ENCODE measurements at places on chromosomes 6 and 20.

DNA sequence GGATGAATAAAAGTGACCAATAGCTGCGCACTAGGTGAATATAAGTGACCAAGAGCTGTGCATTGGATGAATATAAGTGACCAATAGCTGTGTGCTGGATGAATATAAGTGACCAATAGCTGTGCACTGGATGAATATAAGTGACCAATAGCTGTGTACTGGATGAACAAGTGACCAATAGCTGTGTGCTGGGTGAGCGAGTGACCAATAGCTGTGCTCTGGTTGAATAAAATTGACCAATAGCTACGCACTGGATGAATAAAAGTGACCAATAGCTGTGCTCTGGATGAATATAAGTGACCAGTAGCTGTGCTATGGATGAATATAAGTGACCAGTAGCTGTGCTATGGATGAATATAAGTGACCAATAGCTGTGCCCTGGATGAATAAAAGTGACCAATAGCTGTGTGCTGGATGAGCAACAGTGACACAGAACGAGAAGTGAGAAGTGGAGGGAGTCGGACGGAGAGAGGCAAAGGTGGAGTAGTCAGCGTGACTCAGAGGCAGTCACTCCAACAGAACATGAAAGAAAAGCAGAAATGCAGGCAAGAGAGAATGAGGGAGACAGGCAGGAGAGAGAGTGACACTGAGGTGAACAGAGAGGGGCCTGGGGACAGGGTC lies 38.5 kb downstream of the RBM38 start:
- peaks cover 12% of the 10 kb centered on the region for H3K4me1 ChIP-seq
- no peak overlapping the region for H3K27ac ChIP-seq
- H3K27me3 ChIP-seq: no peaks in the 10 kb centered on the region
- DNase-seq: no peak
- no peaks in the 10 kb centered on the region for H3K36me3 ChIP-seq

- no peak overlapping the region for H3K4me3 ChIP-seq
- H3K27me3 ChIP-seq: no peaks in the 10 kb centered on the region
- H3K27ac ChIP-seq: no peak overlapping the region
- no peak for DNase-seq
These were observed 42.6 kb upstream of the HMGN3 start for GRCh38 chr6:79277109-79277508.

GRCh38 chr6:168282985-168283685 lies 36.4 kb downstream of the DACT2 start:
- no peak for DNase-seq
- peaks cover under 1% of the 10 kb centered on the region for H3K4me1 ChIP-seq
- peaks cover 3% of the 10 kb centered on the region for H3K36me3 ChIP-seq
- peaks cover 30% of the 10 kb centered on the region for H3K27me3 ChIP-seq
- H3K27ac ChIP-seq: no peak overlapping the region

DNA sequence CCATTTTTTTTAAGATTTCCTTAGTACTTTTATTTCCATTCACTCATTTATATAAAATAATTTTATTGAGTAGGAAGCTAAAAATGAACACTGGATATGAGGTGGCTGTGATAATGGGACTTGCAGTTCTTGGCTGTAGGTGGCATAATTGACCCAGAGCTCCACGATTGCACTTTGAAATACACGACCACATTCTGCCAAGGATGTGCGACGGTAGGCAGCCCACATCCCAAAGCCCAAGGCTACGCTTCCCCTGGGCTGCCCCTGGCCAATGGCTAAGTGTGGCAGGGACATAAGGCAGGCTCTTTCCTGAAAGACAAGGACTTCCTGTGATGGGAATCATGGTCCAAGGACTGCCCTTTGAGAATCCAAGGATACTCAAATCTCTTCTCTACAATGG lies 43.7 kb upstream of the ADTRP start:
- no peaks in the 10 kb centered on the region for H3K4me1 ChIP-seq
- H3K27ac ChIP-seq: no peak overlapping the region
- no peak for DNase-seq

- no peaks in the 10 kb centered on the region for H3K27me3 ChIP-seq
- no peak for DNase-seq
- peaks cover 15% of the 10 kb centered on the region for H3K4me1 ChIP-seq
- no peaks in the 10 kb centered on the region for H3K36me3 ChIP-seq
- H3K27ac ChIP-seq: peak overlapping the region; percentile 20
- H3K4me3 ChIP-seq: no peak overlapping the region
These were observed 101.5 kb downstream of the SGK1 start for GRCh38 chr6:134216301-134217010.

DNA sequence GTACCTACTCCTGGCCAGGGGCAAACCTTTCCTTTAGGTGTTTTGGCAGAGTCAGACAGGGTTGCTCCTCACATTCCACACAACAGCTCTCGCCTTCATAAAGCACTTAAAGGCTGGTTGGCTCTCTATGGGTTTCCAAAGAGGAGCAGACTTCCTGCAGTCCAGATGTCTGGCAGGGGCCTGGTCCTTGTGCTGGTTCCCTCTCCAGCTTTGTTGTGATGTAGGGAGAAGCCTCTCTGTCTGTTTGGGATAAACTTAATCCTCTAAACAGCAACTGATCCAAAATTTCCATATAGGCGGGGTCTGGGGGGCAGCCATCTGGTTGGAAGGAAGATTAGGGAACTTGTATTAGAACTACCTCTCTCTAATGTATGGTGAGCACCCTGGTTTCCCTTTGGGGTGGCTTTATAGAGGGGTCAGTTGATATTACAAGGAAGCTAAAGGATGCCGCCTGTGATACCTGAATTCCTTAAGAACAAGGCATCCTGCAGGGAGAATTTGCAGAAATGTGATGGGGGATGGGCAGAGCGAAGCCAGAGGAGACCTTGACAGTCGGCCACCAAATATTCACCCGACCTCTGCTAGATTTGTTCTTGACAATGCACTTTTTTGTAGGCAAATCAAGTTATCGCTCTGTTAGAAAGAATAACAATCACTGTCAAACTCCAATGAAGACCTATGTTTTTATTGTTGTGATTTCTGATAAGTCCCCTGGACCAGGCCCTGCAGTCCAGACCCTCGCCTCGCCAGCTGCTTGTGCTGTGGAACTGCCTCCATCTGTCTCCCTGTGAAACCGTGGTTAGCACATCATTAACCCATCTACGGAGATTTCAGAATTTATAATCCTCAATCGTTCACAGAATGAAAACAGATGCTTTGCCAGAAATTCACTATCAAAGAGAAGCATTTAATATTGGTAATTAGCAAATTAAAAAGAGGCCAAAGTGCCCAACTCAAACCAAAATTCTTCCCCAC lies 94.0 kb upstream of the RALGAPA2 start:
- DNase-seq: no peak
- no peak overlapping the region for H3K27ac ChIP-seq
- H3K27me3 ChIP-seq: peaks cover 24% of the 10 kb centered on the region
- H3K36me3 ChIP-seq: no peaks in the 10 kb centered on the region

- peaks cover 54% of the 10 kb centered on the region for H3K27me3 ChIP-seq
- H3K4me3 ChIP-seq: no peak overlapping the region
- peaks cover 22% of the 10 kb centered on the region for H3K4me1 ChIP-seq
- H3K27ac ChIP-seq: no peak overlapping the region
These were observed 6.3 kb downstream of the SMOC2 start for GRCh38 chr6:168447282-168447681.

DNA sequence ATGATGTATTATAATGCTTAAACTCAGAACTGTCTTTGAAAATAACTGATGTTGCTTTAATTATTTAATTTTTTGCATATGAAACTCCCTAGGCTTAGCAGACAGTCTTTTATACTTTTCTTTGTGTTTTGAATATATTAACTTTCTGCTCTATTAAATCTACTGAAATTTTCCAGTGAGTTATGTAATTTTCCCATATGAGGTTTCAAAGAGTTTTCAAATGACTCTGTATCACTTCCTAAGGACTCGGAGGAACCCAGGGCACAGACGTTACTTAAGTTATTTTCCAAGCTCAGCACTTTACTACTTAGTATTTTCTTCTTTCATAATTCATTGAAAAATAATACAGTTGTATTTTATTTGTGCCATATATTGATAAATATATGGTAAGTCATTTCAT lies 122.6 kb downstream of the HS3ST5 start:
- no peaks in the 10 kb centered on the region for H3K4me1 ChIP-seq
- no peak overlapping the region for H3K27ac ChIP-seq
- peaks cover 7% of the 10 kb centered on the region for H3K36me3 ChIP-seq
- no peak for DNase-seq
- H3K27me3 ChIP-seq: no peaks in the 10 kb centered on the region
- H3K4me3 ChIP-seq: no peak overlapping the region

DNA sequence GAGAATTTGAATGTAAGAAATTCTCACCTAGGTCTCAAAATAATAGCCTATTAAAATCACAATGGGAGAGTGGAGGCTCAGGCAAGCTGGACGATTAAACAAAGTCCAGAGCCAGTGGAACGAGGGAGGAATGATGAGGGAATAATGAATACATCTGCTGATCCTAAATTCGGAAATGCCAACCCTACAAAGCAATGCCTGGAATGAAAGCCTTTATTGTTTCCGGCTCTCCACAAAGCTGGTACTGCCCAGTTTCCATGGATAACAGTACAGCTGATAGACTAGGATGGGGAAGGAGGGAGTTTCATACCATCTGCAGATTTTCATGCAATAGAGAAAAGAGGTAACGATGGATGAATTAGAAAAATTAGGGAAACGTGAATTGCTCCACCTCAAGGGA lies 356.1 kb downstream of the CBLN4 start:
- no peak for DNase-seq

GRCh38 chr20:19554666-19555065 lies 203.4 kb upstream of the RIN2 start:
- peaks cover 4% of the 10 kb centered on the region for H3K36me3 ChIP-seq
- no peaks in the 10 kb centered on the region for H3K27me3 ChIP-seq
- peaks cover 12% of the 10 kb centered on the region for H3K4me1 ChIP-seq
- DNase-seq: no peak

- no peak overlapping the region for H3K27ac ChIP-seq
- no peaks in the 10 kb centered on the region for H3K36me3 ChIP-seq
- peaks cover 26% of the 10 kb centered on the region for H3K27me3 ChIP-seq
These were observed 54.9 kb upstream of the PDE10A start for GRCh38 chr6:165717732-165718465.

DNA sequence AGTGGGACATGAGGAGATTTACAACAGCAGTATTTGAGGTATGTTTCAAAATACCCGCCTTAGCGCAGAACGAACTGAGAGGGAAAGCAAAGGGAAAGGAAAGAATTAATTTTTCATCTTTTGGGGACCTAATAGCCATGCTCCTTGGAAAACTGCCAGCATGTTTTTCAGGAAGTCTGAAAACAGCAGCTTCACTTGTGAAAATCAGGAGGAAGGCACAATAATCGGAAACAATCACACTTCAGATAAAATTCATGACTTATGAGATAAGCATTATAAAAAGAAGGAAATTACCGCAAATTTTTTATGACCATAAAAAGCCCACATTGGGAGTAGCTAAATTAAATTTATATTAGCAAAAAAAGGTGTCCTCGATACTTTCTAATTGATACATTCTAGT lies 541.1 kb downstream of the HAO1 start:
- DNase-seq: no peak
- H3K36me3 ChIP-seq: no peaks in the 10 kb centered on the region
- H3K4me1 ChIP-seq: no peaks in the 10 kb centered on the region
- no peak overlapping the region for H3K27ac ChIP-seq

GRCh38 chr6:4133941-4134838 lies 1.2 kb downstream of the ECI2 start:
- DNase-seq: no peak
- peak overlapping the region; percentile 88 for H3K27ac ChIP-seq
- peak overlapping the region; percentile 96 for H3K4me3 ChIP-seq
- peaks cover 8% of the 10 kb centered on the region for H3K27me3 ChIP-seq
- peaks cover 20% of the 10 kb centered on the region for H3K4me1 ChIP-seq
- peaks cover 30% of the 10 kb centered on the region for H3K36me3 ChIP-seq

DNA sequence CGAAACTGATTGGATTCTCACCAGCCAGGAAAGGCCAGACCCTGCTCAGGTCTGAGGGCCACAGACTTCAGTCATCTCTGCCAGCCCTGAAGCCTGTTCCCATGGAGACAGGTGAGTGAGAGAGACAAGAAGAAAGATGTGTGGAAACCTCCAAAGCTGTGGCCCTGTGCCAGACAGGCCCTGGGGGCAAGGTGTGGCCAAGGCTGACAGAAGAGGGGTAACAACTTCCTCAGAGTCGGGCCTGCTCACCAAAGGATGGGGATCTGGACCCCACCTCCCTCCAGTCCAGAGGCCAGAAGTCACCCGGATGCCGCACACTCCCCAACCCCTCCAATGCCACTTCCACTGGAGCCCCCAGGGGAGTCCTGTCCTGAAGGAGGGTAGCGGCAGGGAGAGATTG lies 73.6 kb downstream of the MDGA1 start:
- H3K27me3 ChIP-seq: peaks cover 41% of the 10 kb centered on the region
- no peaks in the 10 kb centered on the region for H3K36me3 ChIP-seq
- DNase-seq: no peak
- H3K4me3 ChIP-seq: no peak overlapping the region

DNA sequence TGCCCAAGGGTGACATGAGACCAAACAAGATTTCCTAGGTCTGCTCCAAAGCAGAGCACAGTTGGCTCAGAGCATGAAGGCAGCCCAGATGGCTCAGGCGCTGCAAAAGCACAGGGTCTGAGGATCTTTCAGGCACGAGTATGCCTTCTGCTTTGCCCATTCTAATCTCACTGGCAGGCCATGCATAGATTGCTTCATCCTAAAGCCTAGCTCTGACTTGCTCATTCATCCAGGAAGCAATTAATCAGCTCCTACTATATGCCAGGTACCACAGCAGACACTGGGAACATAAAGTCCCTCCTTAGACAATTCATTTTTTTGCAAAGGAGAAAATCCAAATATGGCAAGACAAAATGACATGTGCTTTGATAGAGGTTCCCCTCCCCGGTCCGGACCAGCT lies 31.2 kb downstream of the GPLD1 start:
- no peak overlapping the region for H3K4me3 ChIP-seq
- H3K27me3 ChIP-seq: no peaks in the 10 kb centered on the region
- H3K36me3 ChIP-seq: peaks cover 3% of the 10 kb centered on the region
- no peak overlapping the region for H3K27ac ChIP-seq
- no peaks in the 10 kb centered on the region for H3K4me1 ChIP-seq

- H3K4me3 ChIP-seq: no peak overlapping the region
- peaks cover 17% of the 10 kb centered on the region for H3K4me1 ChIP-seq
- H3K36me3 ChIP-seq: no peaks in the 10 kb centered on the region
- H3K27ac ChIP-seq: no peak overlapping the region
- DNase-seq: no peak
- H3K27me3 ChIP-seq: no peaks in the 10 kb centered on the region
These were observed 234.2 kb upstream of the CITED2 start for GRCh38 chr6:139608466-139609261.

GRCh38 chr6:34906826-34907225 lies 17.8 kb downstream of the ANKS1A start:
- no peak for DNase-seq
- no peak overlapping the region for H3K27ac ChIP-seq

DNA sequence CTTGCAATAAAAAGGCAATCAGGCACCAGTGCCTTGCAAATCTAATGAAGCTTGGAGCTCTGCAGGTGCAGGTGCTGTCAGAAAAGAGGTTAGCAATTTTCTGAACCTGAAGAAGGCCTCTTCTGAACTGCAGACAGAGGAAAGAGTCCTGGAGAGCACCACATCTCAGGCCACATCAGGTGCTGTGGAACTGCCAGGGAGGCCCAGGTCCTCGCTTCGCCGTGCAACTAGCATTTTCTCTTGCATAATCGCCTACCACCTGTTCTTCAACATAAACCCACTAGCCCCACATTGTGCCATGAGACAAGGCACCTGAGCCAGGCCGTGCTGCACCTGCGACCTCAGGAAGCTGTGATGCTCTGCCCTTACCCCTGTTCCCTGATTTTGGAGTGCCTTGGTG lies 187.6 kb downstream of the DTNBP1 start:
- no peak for DNase-seq
- H3K4me1 ChIP-seq: peaks cover 39% of the 10 kb centered on the region
- H3K4me3 ChIP-seq: no peak overlapping the region
- H3K36me3 ChIP-seq: peaks cover 42% of the 10 kb centered on the region

Measured in type B pancreatic cell (in vitro differentiated cells).